Stimulated activated CD4-positive, alpha-beta T cell treated with anti-CD3 and anti-CD28 coated beads, Interleukin-12 subunit alpha, Interleukin-12 subunit beta, amount 100 ng/mL, for 4 hours (primary cell): ENCODE measurements at places on chromosomes 7 and 10.

DNA sequence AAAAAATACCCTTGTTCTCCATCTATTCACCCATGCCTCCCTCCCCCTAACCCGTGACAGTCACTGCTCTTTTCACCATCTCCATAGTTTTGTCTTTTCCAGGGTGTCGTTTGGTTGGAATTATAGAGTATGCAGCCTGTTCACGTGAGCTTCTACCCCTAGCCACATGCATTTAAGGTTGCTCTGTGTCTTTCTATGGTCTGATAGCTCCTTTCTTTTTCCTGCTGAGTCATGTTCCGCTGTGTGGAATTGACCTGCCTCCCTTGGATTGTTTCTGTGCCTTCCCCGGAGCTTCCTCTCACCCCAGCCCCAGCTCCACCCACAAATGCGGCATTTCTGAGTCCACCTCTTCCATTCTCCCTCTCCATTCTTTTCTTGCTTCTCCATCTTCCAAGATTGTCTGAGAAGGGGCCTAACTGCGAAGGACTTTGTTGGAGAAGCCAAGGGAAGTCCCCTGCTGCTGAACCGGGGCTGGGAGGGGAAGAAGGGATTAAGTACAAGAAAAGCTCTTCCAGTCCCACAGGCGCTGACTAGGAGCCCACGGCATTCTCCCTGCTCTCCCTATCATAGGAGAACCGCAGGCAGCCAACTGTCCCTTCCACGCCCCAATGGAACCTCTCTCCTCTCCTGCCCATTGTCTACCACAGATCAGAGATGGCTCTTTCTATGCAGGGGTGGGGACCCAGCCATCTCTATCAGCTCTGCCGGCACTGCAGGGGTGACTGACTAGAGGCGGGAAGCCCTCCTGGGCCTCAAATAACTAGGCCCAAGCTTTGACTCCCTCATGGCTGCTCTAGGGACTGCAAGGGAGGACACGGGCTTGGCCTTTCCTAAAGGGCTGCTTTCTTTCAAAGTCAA lies 87.5 kb upstream of the ANLN start:
- DNase-seq, result no peak

DNA sequence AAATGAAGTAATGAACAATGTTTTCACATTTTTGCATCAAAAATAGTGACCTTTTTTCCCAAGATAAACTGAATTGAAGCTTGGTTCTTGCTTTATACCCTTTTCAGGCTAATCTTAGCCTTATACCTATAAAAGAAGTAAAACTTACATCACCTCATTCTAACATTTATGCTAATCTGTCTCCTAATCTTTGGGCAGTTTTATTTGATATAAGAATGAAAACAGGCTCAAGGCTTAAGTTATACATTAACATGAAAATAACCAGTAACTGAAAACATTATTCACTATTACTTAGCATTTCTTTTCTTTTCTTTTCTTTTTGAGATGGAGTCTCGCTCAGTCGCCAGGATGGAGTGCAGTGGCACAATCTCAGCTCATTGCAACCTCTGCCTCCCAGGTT lies 113.1 kb downstream of the HIBADH start:
- no peak for DNase-seq

- DNase-seq, result no peak
Observed at GRCh38 chr10:122659651-122660050, 40.0 kb downstream of the C10orf120 start.

GRCh38 chr7:100863406-100863950 lies 3.7 kb upstream of the TRIP6 start:
- no peak for DNase-seq

GRCh38 chr7:77811516-77812289 lies 13.1 kb downstream of the PHTF2 start:
- DNase-seq, result no peak

DNA sequence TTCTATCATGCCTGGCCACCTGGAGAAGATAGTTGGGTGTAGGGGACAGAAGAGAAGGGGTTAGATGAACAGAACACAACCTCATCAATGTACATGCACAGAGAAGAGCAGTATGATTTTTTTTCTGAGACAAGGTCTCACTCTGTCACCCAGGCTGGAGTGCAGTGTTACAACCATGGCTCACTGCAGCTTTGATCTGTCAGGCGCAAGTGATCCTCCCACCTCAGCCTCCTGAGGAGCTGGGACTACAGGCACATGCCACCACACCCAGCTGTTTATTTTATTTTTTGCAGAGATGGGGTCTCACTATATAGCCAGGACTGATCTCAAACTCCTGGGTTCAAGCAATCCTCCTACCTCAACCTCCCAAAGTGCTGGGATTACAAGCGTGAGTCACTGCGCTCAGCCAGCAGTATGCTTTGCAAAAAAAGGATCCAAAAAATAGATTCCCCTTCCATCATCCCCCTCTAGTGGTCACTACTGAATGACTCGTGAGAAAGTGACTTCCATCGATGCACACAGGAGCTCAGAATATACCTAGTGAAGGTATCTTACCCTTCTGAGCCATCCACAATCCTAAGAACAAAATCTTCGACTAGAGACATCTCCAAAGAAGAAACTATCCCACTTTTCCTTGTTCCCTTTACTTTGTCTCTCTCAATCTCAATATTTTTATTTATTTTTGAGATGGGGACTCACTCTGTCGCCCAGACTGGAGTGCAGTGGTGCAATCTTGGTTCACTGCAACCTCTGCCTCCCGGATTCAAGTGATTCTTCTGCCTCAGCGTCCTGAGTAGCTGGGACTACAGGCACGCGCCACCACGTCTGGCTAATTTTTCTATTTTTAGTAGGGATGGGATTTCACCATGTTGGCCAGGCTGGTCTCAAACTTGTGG lies 21.0 kb downstream of the ZCWPW1 start:
- DNase-seq, result no peak

GRCh38 chr7:141549582-141549981 lies 1.6 kb upstream of the AGK start:
- no peak for DNase-seq

- no peak for DNase-seq
Observed at GRCh38 chr10:131187926-131188325, 123.6 kb downstream of the TCERG1L start.

DNA sequence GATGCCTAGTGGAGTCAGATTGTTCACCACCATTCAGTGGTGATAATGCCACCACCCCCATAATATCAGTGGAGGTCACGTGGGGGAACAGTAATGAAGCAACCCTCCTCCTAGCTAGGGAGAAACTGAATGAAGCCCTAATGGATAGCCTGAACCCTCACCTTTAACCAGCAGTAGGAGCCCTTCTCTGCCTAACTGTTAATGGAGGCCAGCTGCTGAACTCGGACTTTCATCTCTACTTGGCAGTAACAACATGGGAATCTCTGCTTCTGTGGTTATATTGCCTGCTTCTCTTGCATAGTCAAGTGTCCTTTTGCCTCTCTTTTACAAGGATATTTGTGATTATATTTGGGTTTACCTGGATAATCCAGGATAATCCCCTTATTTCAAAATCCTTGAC lies 1097.9 kb downstream of the REEP3 start:
- no peak for DNase-seq

DNA sequence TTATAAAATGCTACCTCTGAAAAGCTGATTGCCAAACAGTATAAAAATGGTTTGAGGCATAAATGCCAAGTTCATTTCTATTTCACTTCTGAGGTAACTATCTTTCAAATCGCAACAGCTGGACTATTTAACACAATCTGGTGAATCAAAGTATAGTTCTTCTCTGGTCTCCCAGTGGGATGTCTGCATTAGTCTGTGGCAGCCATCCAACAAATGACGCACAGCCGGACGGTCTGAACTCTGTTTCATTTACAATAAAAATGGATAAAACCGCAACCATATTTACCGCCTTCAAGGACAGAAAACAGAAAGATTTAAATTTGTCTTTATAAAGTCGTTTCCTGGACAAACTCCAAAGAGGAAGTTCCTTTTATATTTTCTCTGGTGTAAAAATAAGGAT lies 41.9 kb downstream of the ENO4 start:
- DNase-seq, result no peak

DNA sequence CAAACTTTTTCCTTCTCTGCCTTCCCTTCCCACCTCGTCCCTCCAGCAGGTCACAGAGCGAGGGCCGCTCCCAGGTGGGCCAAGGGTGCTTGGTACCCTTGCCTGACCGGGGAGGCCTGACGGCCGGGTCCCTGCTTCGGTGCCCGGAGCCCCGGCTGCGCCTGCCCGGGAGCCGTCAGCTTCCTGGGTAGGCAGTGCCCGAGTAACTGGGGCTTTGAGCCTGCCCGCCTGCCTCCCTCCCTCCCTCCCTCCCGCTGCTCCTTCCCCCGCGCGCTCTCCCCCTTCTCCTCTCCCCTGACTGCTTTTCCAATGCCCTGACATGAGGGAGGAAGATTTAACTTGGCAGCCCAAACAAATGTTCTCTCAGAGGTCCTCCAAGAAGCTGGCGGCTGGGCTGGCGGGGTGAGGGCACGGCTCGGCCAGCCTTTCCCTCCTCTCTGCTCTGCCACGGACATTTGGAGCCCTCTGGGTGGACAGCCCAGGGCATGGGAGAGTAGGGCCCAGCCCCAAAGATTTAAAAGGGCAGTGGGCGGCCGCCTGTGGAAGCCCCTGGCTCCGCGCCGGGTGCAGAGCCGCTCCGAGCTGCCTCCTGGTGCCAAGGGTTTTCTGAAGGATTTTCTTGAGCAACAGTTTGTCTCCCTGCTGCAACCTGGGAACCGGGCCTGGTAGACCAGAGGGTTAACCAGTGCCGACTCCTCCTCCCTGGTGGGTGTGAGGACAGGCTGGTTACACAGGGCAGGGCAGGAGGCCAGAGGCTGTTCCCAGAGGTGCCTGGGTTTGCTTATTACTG lies 2.0 kb downstream of the ZMIZ1 start:
- peak; percentile 21 for DNase-seq

- no peak for DNase-seq
Observed at GRCh38 chr7:68684996-68685395, 913.3 kb upstream of the AUTS2 start.

- no peak for DNase-seq
Observed at GRCh38 chr7:30224511-30225062, 59.8 kb upstream of the ZNRF2 start.

- no peak for DNase-seq
Observed at GRCh38 chr7:115844857-115845256, 185.7 kb downstream of the TFEC start.

- DNase-seq, result no peak
Observed at GRCh38 chr7:100515072-100515532, 23.9 kb upstream of the AGFG2 start.

GRCh38 chr7:149883452-149883861 lies 9.7 kb downstream of the ATP6V0E2 start:
- peak; percentile 39 for DNase-seq

DNA sequence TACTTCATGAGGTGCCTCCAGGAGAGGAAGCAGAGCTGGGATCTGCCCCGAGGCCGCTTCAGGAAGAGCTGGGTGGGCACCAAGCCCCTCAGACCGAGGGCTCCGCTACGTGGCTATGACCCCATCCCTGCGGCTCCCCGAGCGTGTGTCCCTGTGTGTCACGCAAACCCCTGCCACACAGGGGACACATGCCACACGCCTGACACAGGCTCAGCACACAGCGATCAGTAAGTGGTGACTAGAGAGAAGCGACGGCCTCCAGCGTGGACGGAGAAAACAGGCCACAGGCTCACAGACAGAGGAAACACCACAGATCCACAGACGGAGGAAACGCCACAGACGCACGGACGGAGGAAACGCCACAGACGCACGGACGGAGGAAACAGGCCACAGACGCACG lies 18.5 kb downstream of the DIP2C start:
- no peak for DNase-seq

DNA sequence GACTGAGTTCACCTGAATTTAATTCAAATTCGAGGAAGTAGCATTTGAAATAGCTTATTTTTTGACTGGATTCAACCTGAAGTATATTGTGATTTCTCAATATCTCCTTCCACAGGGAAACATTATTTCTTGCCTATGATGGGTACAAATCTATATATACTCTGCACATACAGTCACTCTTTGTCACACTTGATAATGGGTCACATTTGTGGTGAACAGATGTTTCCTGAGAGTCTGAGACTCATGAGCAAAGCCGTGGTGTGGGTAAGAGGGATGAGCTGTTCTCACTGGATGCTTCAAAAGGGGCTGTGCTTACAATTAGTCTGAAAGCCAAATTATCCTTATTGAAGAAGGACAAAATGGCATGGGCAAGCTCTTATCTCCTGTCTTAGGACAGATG lies 18.0 kb upstream of the TBXAS1 start:
- DNase-seq, result no peak

DNA sequence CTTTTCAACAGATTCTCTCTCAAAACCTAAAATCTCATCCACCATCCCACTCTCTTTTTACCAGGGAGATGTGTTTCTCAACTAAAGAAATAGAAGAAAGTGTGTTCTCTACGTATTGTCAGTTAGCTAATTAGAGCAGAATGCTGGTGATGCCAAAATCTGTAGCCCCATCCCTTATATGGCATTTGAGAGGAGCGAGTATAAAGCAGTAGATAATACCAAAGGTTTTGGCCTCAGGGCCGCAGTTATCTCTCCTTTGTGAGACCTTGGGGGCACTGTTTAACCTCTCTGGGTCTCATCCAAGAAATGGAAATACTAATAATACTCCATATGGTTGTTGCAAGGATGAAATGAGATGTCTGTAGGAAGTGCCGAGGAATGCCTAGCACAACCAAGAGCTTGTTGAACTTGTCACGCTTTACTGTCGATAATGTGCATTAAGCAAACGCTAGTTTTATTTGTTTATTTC lies 456 bp upstream of the DLD start:
- no peak for DNase-seq

DNA sequence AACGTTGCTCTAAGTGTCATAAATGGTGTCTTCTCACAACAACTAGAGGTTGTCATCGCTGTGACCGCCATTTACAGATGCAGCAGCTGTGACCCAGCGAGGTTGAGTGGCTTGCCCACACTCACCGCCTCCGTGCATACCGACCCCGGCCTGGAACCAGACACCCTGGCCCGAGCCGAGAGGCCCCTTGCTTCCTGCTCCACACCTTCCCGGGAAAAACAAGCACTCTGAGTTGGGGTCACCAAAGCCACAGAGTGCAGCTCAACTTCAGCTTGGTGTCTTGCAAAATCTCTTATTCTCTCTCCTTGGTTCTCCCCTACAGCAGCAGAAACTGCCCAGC lies 115.7 kb upstream of the PPP2R2D start:
- no peak for DNase-seq

DNA sequence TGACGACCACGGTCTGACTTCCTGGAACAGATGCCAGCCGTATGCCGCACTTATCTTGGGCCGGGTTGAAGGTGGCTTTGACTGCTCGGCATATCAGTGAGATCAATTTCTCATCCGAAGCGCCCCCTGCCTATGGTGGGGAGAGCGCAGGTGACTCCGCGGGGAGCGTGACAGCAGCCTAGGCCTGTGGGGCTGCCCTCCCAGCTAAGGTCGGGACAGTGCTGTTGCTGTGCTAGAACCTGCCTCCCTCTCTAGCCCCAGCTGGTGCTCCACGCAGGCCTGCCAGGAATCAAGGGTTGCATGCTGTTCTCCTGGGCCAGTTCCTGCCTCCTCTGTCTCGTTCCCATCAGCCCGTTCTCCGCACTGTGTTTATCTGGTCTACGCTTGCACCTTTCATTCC lies 49.8 kb downstream of the PODXL start:
- DNase-seq, result no peak

- DNase-seq, result peak; percentile 81
Observed at GRCh38 chr7:1432411-1433082, 26.7 kb downstream of the MICALL2 start.
